ENCODE measurements at places on chromosomes 5 and 9.

- H3K27ac ChIP-seq, result no peak overlapping the region
- peaks cover 19% of the 10 kb centered on the region for H3K36me3 ChIP-seq
- peaks cover 6% of the 10 kb centered on the region for H3K4me1 ChIP-seq
- H3K27me3 ChIP-seq, result peaks cover 81% of the 10 kb centered on the region
- DNase-seq, result no peak
Measured at GRCh38 chr5:158715592-158715991, 384.1 kb downstream of the EBF1 start.

DNA sequence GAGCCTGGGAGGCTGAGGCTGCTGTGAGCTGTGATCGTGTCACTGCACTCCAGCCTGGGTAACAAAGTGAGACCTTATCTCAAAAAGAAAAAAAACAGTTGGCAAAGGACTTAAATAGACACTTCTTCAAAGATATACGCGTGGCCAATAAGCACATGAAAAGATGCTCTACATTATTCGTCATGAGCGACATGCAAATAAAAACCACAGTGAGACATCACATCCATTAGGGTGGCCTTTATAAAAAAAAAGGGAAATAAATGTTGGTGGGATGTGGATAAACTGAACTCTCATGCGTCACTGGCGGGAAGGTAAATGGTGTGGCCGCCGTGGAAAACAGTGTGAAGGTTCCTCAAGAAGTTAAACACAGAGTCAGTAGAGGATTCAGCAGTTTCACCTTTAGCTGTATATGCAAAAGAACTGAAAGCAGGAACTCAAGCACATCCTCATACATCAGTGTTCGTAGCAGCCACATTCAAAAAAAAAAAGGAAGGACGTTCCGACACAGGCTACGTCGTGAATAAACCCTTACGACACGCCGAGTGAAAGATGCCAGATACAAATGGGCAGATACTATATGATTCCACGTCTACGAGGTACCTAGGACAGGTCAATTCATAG lies 24.5 kb upstream of the NRARP start:
- H3K27me3 ChIP-seq, result peaks cover 17% of the 10 kb centered on the region
- no peak overlapping the region for H3K27ac ChIP-seq
- no peak overlapping the region for H3K4me3 ChIP-seq

GRCh38 chr5:102753889-102754766 lies 977 bp upstream of the PAM start:
- H3K36me3 ChIP-seq, result peaks cover 8% of the 10 kb centered on the region
- H3K27me3 ChIP-seq, result peaks cover 7% of the 10 kb centered on the region
- peak overlapping the region; percentile 85 for H3K4me3 ChIP-seq
- DNase-seq, result peak; percentile 12

- H3K4me1 ChIP-seq, result peaks cover 24% of the 10 kb centered on the region
- peak overlapping the region; percentile 89 for H3K27ac ChIP-seq
- no peak overlapping the region for H3K4me3 ChIP-seq
- H3K27me3 ChIP-seq, result peaks cover 12% of the 10 kb centered on the region
- H3K36me3 ChIP-seq, result peaks cover 5% of the 10 kb centered on the region
- DNase-seq, result no peak
Measured at GRCh38 chr5:16539169-16539666, 73.6 kb upstream of the ZNF622 start.
